ENCODE measurements at places on chromosomes 1 and 21.

DNA sequence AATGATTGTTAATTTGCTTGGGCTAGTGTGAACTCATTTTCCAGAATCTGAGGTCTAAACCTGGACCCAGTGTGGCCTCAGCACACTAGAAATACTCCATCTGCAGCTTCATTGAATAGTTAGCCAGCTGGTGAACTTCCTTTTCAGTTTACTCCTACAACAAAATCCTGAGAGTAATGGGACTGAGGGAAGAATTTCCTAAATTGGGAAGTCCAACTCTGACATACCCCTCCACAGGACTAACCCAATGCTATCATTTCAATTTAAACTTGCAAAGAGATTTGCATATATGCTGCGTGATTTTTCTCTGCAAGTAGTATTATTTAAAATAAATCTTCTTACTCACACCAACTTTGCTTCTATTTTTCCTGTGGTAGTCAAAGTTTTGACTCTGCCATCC is 27.8 kb upstream of the PIGC start:
- no peak for DNase-seq

DNA sequence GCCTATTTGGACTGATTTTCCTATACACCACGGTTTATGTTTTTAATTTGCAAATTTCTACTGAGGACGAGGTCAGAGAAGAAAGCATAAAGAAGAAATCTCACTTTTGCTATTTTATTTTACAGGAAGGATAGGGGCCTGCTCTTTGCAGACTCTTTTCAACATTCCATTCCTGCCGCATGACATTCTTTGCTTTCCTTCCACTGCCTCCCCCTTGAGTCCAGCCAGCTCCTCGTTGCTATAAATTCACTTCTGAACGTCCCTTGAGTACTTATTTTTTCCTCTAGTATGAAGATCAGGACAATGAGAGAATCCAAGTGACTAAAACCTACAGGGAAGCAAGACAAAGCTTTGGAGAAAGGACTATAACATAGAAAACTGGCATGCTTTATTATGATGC is 53.4 kb upstream of the PTGFR start:
- no peak for DNase-seq

DNA sequence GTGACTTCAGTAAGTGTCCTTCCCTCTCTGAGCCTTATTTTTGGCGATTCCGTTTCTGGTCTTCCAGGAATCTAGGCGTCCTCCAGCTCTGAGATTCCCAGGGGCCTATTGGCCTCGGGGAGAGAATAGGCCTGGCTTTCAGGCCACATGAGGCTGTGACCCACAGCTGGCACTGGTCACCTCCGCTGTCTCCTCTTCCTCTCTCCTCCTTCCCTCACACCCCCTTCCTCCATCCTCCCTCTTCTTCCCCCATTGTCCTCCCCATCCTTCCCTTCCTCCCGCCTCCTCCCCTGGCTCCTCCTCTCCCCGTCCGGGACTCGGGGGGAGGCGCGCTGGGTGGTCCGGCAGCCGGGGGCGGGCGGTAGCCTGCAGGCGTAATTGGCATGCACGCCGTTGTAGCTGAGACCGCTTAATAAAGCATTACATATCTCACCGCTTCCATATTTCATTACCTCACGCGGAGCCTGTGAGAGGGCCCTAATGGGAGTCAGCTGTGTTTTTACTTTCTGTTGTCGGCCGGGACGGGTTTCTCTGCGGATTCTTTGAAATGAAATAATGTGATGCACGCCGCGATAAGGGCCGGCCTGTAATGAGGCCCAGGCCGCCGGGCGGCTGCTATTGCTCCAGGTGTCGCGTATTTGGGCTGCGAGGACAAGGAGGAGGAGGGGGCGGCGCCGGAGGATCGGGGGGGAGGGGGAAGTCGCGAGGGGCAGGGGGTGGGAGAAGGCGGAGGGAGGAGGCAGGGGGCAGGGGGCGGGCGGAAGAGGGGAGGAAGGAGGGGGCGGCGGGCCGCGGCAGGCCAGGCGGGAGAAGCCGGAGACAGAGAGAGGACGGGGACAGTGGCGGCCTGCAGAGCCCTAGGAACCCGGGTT is 95.3 kb downstream of the FOXD2 start:
- DNase-seq = peak; percentile 12

GRCh38 chr1:229623838-229624237 is 2.1 kb downstream of the TAF5L start:
- no peak for DNase-seq

DNA sequence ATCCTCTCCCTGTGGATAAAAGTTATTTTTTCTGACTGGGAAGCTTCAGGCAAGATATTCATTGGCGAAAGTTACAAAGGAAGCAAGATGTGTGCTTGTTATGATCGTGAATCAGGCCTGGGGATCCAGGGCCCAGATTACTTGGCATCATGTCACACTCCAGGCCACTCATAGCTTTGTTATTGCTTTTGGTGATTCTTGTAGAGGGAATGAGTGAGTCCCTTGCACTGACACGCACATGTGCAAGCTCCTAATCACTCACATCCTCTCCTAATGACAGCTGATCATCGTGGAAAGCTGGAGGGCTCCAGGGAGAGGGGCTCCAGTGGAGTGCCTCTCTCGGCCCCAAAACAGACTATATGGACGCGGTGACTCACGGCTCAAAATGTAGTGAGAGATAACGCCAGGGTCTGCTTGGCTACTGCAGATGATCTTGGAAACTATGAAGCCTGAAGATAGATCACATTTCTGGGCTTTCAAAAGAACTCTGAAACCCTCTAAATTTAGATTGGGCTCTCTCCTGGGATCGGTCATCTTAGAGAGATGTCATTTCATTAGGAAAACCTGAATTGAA is 481.1 kb upstream of the USP24 start:
- DNase-seq = no peak

GRCh38 chr1:208084764-208085163 is 159.4 kb downstream of the PLXNA2 start:
- DNase-seq = no peak

DNA sequence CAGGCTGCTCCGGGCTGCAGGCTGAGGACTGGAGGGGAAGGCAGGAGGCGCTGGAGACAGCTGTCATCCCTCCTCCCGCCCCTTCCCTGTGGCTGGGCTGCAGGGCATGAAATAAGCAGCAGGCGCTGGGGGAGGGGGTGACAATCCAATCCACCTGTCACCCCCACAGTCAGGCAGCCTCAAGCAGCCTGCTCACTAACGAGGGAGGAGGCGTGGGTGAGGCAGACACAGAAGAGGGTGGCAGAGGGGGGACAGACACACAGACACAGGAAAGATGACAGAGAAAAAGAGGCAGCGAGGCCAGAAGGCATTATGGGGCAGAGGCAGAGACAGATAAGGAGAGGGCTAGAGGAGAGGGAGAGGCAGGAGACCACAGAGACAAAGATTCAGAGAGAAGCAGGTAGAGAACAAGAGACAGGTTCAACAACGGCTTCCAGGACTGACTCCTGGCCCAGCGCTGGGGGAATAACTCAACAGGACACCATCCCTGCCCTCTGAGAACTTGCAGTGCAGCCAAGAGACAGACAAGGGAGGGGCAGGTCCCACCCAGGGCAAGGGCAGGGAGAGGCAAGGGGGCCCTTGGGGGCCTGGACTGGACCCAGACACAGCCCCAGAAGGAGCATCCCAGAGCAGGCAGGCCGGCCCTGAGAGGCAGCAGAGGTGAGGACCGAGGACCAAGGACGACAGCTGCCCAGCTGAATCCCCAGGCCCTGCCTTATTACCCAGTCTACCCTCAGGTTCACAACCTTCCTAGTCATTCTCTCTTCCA is 11.2 kb downstream of the MEF2D start:
- peak; percentile 52 for DNase-seq

GRCh38 chr1:86396498-86396890 is 371 bp upstream of the ODF2L start:
- DNase-seq = no peak

GRCh38 chr21:44880405-44881197 is 7.1 kb upstream of the PTTG1IP start:
- no peak for DNase-seq

- DNase-seq = no peak
Measured at GRCh38 chr1:241838897-241839296, 9.1 kb upstream of the EXO1 start.

DNA sequence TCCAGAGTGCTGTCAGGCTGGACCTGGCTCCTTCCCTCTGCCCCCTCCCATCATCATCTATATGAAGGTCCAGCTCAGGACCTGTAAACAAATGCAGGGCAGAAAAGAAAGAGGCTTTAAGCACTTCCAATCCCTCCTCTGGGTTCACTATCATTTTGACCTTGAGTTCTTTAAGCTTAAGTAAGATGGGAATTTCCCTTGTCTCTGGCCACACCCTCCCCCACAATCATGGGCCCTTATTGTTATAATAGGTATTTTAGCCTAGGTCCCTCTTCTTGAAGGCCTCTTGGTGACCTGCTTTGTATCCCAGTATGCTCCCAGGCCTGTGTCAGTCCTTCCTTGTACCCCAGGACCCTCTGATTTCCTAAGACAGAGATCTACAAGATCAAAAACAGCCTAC is 45.1 kb upstream of the EPS15 start:
- peak; percentile 24 for DNase-seq

- no peak for DNase-seq
Measured at GRCh38 chr1:29644812-29645211, 408.5 kb downstream of the PTPRU start.

- DNase-seq = peak; percentile 48
Measured at GRCh38 chr1:151340870-151341754, 5.9 kb downstream of the RFX5 start.

- no peak for DNase-seq
Measured at GRCh38 chr1:197393105-197393504, 125.1 kb downstream of the CRB1 start.

DNA sequence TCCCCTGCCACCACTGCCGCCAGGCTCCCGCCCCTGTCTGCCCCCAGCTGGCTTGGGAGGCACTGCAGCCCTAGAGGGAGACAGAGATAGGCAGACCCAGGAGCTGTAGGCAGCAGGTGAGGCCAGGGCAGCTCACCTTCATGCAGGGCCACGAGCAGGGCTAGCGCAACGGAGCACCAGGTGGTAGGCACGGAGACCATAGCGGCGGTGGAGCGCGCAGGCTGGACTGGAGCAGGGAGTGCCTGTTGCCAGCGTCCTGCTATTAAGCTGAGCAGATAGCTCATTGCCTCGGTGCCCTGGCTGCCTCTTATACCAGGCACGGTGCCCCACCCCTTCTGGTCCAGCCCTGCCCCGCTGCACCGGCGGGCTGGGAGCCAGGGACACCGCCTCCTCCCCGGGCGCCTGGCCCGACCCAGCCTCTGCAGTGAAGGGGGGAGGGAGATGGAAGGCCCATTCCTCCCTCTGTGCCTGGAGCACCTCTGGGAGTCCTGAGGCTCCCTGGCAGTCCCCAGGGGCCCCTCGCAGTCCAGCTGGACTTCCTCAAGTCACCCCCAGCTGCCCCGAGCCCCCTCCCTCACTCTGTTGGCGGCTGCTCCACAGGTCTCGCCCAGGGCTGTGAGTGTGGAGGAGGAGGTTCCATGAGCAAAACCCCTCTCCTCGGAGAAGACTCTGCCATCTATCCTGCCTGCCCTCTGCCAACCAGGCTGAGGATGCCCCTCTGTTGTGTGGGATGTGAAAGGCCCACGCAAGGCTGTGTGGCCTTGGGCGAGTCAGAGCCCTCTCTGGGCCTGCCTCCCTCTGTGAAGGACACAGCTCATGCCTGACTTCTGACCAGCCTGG is at the start of gene EDN2:
Gene EDN2 (minus strand): TSS at position 282 of the 840 bp plus-strand sequence. CDS start 82 bp downstream, at position 200.
- DNase-seq = no peak

- no peak for DNase-seq
Measured at GRCh38 chr21:34724857-34725195, 56.0 kb downstream of the CLIC6 start.

DNA sequence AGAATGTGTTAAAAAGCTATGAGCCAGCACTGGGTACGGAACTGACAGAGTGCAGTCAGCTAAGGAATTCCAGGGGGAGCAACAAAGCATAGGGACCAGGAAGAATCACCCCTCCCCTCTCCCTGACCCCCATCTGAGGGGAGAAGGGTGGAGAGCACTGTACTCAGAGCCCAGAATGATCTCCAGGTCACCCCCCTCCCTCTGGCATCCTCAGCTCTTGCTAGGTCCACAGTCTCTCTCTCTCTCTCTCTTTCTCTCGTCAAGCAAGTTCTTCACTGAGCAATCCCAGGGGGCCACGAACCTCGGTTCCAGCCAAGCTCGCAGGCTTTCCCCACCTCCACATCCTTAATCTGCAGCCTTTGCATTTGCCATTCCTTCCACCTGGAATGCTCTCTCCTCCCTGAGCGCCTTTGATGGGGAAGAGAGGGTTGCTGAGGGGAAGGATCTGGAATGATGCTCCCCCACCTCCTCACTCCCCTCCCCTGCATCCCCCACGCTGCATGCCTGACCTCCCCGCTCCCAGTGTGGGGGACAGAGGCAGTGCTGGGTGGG is 6.7 kb upstream of the WASF2 start:
- no peak for DNase-seq

- DNase-seq = no peak
Measured at GRCh38 chr1:52460694-52461093, 56.3 kb downstream of the PRPF38A start.

DNA sequence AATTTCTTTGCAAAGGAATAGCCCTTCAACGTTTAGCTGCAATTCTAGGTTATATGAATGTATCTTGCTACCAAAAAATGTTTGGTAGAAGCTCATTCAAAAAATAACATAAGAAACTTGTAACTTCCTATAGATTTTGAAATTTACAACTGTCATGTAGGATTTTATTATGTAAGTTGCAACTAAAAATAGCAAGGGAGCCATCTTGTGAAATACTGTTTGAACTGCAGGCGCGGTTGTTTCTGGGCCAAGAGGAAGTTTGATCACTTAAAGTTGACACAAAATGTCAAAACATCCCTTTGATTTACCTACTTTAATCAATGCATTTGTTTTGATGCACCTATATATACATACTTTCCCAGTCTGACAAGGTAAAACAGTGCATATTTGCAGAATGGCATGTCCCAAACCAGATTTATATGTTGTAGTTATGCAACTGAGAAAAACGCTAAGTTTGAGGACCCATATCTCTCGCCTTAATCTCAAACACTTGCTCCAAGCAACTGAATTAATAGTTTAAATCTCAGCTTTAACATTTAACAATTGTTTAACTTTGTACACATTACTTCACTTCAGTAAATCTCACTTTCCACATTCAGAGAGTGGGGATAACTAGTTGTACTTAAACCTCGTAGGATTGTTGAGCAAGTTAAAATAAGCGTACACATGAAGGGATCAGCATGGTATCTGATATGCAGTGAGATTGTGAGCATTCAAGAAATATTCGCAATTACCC is 63.9 kb downstream of the KCNK2 start:
- no peak for DNase-seq

GRCh38 chr21:29376556-29376955 is 77.8 kb downstream of the BACH1 start:
- DNase-seq = peak; percentile 52

DNA sequence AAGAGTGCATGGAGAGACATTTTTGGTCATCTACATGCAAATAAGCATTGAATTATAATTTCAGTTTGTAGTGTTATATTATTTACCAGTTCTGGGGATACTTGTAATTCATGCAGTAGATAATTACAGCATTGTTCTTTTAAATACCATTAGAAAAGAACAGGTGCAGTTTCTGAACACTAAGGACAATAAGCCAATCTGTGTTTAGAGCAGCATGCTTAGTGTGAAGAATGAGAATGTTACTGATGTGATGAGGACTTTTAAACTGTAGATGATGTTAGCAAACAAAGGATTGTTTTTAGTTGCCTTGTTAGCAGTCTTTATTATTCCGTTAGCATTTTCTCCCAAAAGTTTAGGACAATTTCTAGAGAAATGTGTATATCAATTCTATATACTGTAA is 348.3 kb downstream of the BRINP3 start:
- no peak for DNase-seq

Data from stimulated activated naive CD8-positive, alpha-beta T cell treated with anti-CD3 and anti-CD28 coated beads, Interleukin-15, amount 100 ng/mL, for 72 hours (primary cell).